HCT116 (cell line): ENCODE measurements at places on chromosomes 6 and 20. TPM values are rescaled to one million over a fixed set of nuclear protein-coding genes. Genes with fewer than 3 reads are reported as not detected.

The MYLK2 gene
- 0.34 TPM for total RNA-seq

GRCh38 chr20:34045930-34046725, 52.4 kb downstream of the RALY start:
- no peak overlapping the region for H3K27ac ChIP-seq
- DNase-seq, result no peak
- H3K27me3 ChIP-seq, result no peaks in the 10 kb centered on the region
- no peaks in the 10 kb centered on the region for H3K4me1 ChIP-seq
- no peaks in the 10 kb centered on the region for H3K36me3 ChIP-seq

The COL10A1 gene
- total RNA-seq, result not detected

GRCh38 chr6:17536586-17536985, 63.5 kb upstream of the FAM8A1 start:
- H3K36me3 ChIP-seq, result no peaks in the 10 kb centered on the region
- no peaks in the 10 kb centered on the region for H3K4me1 ChIP-seq
- no peaks in the 10 kb centered on the region for H3K27me3 ChIP-seq
- no peak overlapping the region for H3K27ac ChIP-seq
- no peak for DNase-seq

The BPIFB1 gene
- total RNA-seq, result 0.17 TPM
